Epithelial cell of prostate (primary cell): ENCODE measurements at places on chromosomes 3 and 15.

GRCh38 chr15:93307513-93307912 is 218.5 kb upstream of the RGMA start:
- no peak for DNase-seq

DNA sequence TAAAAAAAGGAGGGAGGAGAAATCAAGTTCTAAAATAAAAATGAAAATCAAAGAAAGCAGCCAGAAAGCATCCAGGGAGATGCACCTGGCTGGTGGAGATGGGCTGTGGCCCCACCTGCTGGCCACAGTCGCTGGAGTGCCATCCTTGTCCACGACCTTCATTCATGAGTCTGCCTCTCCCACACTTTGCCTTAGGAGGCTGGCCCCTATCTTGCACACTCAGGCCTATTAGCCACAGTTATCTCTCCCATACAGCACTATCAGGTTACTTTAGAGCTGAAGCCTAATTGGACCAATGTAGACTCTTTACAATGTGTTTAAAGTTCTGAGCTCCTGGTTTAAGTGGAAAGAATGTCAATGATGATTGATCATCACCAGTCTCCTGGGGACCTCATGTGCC is 392.0 kb upstream of the RORA start:
- no peak for DNase-seq

GRCh38 chr3:48661501-48662144 is 1.1 kb downstream of the CELSR3 start:
- DNase-seq: no peak

- DNase-seq: no peak
Observed at GRCh38 chr3:113261626-113262303, 50.4 kb downstream of the BOC start.

- DNase-seq: no peak
Observed at GRCh38 chr3:23330568-23330967, 127.4 kb downstream of the UBE2E2 start.

- DNase-seq: peak; percentile 87
Observed at GRCh38 chr3:160449636-160450598, at the start of gene TRIM59. Gene TRIM59 (minus strand): TSS chr3:160449786. CDS start chr3:160439183, 10,603 bp downstream.

GRCh38 chr15:90001062-90001682 is at the start of gene ZNF710:
Gene ZNF710 (plus strand): TSS chr15:90001324. CDS start chr15:90067138, 65,814 bp downstream.
- no peak for DNase-seq

DNA sequence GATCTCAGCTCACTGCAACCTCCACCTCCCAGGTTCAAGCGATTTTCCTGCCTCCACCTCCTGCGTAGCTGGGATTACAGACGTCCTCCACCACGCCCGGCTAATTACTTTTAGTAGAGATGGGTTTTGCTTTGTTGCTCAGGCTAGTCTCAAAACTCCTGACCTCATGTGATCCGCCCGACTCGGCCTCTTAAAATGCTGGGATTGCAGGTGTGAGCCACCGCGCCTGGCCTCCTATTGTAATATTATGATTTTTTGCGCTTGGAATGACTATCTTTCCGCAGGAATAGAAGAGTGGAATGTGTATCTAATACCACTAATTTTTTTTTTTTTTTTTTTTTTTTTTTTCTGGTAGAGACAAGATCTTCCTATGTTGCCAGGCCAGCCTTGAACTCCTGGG is 1.8 kb downstream of the ARL8B start:
- DNase-seq: no peak

- DNase-seq: no peak
Observed at GRCh38 chr3:138180375-138181029, 5.8 kb upstream of the DBR1 start.

- DNase-seq: no peak
Observed at GRCh38 chr3:159252274-159252673, 450.4 kb downstream of the MFSD1 start.

GRCh38 chr15:96870580-96870979 is 540.1 kb downstream of the NR2F2 start:
- no peak for DNase-seq

DNA sequence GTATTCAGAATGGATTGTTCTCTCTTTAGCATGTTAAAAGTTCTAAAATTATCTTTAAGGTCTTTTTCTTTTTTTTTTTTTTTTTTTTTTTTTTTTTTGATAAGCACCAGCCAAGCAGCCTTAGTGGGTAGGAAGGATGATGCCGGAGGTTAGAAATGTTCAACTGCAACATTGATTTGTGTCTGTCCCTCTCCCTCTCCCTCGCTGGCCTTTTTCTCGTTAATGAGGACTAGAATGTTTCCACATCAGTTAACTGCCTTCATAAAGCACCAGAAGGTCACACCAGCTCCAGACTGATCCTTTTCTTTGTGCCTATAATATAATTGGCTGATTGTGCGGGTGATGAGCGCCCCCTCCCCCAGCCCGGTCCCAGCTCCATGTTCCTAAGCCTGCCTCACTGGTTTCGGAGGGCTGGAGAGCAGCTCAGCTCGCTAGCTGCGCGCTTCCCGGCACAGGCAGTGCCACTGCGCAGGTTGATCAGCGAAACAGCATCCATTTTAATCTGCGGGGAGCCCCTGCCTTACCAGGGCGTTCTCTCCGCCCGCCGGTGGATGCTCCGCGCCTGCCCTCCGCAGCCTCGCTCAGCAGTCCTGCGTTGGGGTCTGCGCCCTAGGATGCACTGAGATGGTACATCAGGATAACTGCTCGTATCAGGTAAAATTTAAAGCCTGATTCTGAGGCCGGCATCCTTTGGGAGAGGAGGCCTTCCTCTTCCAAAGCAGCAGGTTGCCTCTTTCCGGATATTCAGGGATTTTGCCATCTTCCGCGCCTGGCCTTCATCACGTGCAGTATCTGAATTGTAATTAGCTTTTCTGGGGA is 148.9 kb upstream of the IL12A start:
- no peak for DNase-seq

DNA sequence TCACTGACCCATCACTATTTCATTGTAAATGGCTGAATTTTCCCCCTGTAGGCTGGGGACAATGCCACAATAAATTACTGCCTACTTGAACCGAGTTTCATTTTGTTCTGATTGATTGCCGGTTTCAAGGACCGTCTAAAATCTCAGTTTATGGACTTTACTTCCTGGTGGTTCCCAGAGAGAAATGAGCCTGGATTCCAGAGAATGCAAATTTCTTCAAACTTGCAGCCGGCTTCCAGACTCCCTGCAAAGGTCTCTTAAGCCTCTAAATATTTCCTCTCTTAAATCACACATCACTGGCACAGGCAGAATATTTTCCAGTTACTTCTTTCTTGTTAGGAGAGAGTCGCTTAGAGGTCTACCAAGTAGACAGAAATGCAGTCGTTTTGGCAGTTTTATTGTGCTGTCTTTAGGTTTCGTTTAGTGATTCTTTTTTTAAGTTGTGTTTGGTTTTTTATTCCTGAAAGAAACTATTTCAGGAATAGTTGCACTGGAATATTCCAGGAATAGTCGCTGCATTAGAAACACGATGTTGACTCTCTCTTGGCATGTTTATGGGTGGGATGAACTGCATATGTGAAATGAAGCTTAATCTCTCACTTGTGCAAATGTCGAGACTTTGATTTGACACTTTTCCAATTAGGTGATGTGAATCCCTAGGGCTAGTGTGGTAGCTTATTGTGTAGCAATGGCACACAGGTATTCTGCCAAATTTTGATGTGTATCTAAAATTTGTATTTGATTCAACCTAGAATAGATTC is 284.1 kb upstream of the NR2E3 start:
- DNase-seq: no peak

DNA sequence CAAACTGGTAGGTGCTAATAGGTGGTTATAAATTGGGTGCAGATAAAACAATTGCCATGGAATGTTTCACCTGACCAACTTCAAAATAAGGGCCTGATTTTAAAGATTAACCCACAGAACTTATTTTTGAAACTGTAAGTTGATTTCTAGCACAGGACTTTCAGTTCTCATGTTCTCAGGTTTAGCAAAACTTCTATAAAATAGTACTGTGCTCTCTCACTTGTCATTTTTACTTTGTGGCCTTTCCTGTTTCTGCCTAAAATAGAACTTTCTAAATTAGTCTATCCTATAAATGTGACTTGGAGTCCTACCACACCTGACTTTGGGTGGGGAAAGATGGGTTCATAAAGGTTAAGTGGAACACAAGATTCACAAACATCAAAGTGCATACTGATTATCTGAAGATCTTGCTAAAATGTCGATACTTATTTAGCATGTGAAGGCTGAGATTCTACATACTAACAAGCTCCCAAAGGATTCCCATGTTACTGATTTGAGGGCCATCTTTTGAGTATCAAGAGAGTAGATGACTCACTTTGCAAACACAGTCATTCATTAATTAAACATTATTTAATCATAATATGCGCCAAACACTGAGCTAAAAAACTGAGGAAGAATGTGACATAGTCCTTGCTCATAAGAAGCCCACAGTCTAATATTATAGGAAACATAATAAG is 38.6 kb downstream of the BTLA start:
- DNase-seq: no peak

- no peak for DNase-seq
Observed at GRCh38 chr3:144241404-144241803, 269.8 kb downstream of the DIPK2A start.

- no peak for DNase-seq
Observed at GRCh38 chr15:28112962-28113361, 13.8 kb upstream of the OCA2 start.

DNA sequence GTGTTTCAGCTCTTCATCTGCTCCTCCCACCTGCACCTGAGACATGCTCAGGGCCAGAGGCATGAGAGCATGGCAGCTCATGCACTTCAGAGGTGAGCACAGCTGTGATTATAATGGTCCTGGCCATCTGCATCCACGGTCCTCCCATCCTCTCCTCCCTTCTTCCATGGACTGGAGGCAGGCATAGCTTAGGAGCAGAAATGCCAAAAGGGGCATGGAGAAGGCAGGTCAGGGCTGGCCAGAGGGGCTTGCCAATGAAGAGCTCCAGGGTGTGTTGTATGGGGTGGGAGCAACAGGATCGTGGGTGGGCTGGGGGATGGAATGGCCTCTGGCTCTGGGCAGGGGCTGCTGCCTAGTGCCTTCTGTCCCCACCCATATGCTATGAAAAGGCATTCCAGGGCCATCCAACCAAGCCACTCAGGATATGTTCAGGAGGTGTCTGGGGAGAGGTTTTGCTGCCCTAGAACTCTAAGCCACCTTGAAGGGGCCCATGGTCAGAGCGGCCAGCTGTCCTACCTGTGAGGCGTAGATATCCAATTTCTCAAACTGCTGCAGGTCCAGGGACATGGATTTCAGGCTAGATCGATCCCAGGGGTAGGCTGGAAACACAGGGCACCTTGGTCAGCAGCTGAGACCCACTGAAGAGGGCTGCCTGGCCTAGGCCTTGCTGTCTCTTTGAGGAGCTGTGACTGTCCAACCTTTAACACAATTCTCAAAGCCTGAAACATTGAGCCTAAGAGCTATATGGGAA is 26.1 kb downstream of the KY start:
- no peak for DNase-seq

DNA sequence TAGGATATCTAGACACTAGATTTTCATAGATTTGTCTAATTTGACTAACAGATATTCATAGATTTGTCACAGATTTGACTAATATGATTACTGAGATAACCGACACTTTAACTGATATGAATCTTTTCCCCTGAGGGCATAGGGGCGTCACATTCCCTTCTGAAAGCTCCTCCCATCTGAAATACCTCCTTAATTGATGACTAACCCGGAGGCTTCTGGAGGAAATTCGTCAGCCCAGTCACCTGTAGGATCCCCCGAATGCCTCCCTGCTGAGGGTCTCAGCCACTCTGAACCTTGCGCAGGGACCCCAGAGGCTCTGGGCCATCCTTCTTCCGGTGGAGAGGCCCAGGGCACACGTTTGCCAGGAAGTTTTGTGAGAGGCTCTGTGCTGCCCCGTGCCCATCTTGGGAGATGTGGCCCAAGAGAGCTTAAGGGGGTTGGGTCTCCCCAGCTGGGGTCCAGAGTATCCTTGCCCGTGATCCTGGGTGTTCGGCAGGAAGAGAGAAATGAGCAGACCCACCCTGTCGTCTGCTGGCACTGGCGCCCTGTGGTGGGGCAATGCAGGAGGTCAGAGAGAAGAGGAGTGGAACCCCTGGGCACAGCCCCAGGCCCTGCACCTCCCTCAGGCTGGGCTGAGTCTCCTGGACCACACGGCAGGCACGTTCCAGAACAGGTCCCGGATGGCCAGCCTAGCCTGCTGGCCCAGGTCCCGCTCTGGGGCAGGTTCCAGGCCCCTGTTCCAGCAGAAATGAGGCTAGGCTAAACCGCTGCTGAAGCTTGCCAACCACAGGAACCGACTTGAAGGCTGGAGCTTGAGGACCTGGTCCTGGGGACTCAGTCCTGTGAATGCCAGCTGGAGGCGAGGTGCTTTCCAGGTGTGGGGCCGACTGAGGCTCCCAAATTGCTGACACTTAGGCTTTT is 1.7 kb downstream of the PLA2G4D start:
- DNase-seq: no peak

DNA sequence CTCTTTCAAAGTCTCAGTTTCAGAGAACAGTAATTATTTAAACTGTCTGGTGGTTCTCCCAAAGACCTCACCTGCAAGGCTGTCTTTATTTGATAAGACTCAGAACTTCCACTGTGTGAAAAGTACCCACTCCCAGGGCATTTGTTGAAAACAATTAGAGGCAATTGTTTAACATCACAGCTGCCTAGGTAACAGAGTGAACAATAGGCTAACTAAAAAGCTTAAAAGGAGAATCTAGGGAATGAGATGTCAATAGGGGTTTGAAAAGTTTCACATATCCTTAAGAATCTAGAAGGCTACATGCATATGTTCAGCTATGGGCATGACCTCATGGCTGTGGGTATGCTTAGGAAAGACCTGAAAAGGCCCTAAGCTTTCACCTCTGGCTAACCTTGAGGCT is 2.9 kb upstream of the STRIT1 start:
- DNase-seq: no peak

DNA sequence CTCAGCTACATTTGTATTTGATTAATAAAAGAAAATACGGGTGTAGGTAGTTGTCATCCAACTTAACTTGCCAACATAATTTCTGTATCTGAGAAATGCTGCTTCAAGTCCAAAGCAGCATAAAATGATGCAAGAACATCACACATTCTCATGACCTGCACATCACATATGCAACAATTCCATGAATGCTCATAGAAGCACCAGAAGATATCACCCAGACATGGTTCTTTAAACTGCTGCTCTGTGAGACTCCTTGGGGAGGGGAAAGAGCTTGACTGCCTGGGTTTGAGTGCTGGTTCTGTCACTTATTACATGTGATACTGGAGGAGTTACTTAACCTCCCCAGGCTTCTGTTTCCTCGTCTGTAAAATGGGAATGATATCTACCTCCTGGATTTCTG is 39.4 kb downstream of the CHST14 start:
- no peak for DNase-seq
